Activated T-cell treated with anti-CD3 and anti-CD28 coated beads for 1 hour (primary cell): ENCODE measurements at places on chromosomes 5 and 9.

- no peak for DNase-seq
These were observed 10.9 kb upstream of the LAMC3 start for GRCh38 chr9:130997925-130998596.

GRCh38 chr9:106621313-106622163 is 241.4 kb upstream of the ZNF462 start:
- DNase-seq, result no peak

GRCh38 chr5:57853929-57854697 is 371.5 kb upstream of the ACTBL2 start:
- no peak for DNase-seq

- DNase-seq, result no peak
These were observed 3.9 kb downstream of the LPAR1 start for GRCh38 chr9:111034170-111034897.

GRCh38 chr5:172886974-172887501 is 53.0 kb downstream of the ERGIC1 start:
- DNase-seq, result no peak

- DNase-seq, result no peak
These were observed 35.8 kb upstream of the TIFAB start for GRCh38 chr5:135487839-135488514.

GRCh38 chr5:181203777-181204112 is 1.3 kb downstream of the TRIM7 start:
- no peak for DNase-seq

- DNase-seq, result no peak
These were observed 33.7 kb upstream of the ITGA1 start for GRCh38 chr5:52754051-52754450.

DNA sequence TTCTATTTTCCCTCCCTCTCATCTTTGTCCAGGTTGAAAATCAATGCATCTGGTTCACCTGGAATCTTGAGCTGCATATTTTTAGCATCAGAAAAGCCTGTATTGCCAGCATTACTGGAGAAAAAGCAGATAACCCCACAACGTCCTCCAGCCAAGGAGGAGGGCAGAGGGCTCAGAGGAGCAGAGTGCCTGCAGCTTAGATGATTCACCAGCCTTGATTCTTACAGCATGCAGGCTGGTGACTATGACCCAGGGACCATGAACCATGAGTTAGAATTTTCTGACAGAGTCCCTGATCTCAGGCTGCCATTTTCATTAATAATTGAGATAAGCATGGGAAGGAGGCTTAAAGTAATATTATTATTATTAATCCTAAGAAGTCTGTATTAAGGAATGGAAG is 278.2 kb downstream of the BRINP1 start:
- no peak for DNase-seq

DNA sequence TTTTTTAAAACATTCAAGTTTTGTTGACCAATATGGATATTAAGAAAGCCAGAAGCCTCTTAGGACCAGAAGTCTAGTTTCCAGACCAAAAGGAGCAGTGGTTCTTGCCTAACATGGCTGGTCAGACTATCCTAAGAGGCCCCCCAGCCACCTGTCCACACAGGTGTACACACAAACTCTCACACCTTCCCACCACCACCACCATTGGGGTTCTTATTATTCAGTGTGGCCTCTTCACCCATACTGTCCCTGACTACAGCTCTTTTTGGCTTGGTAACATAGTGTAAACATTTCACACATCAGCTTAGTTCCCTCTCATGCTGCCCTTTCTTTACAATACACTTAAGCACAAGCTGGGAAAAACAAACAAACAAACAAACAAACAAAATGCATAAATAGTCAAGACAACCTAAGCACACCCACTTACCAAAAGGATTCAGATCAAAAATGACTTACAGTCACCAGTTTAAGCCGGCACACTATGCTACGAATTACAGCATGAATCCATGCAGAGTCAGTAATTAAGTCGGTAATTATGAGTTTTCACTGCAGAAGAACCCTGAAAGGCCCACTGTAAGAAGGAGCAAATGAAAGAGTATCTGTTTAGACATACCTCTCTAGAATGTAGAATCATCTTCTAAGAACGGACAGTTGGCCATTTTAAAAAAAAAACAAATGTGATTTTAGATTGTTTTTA is 9.5 kb downstream of the LHFPL2 start:
- no peak for DNase-seq

DNA sequence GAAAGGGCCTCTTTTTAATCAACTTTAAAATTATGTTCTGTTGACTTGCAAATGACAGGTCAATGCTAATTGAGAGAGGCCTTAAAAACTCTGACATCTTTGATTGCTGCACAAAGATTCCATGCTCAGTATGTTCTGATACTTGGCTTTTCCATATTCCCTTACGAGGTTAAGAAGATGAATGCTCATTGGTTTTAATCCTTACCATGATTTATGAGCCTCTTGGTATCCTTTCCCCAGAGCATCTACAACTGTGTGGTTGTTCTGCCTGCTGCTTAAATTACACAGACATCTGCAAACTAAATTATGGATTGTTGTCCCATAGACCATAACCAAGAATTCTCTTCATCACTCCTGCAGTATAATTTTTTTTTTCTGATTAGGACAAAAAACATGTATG is 352.6 kb downstream of the CDH12 start:
- DNase-seq, result no peak

DNA sequence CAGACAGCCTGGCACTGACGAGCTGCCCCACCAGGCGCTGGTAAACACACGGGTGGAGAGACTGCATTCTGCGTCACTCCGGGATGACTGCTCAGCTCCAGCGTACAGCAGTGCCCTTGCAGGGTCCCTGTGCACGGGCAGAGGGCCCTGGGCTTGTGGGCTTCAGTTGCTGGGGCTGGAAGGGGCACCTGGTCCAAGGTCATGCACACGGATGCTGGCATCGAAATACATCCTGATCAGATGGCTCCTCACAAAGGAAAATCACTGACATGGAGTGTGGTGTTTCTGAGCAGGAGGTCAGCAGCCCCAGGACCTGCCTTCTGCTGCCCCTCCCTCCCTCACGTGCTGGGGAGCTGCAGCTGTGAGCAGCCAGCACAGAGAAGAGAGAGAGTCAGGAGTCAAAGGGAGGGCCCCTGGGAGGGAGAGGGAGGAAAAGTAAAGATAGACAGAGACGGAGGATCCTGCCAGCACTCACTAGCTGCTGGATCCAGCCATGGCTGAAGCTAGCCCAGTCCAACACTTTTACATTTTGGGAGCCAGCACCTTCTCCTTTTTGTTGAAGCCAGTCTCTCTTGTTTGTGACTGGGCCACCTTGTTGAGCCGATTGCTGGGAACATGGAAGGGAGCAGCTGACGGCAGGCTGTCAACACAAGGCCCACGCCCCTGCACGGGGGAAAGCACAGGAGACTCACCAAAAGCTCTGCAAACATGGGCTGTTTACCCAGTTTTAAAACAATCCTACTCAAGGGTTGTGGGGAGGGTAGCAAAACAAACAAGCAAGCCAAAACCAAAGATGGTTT is 166.5 kb upstream of the PHYKPL start:
- no peak for DNase-seq

DNA sequence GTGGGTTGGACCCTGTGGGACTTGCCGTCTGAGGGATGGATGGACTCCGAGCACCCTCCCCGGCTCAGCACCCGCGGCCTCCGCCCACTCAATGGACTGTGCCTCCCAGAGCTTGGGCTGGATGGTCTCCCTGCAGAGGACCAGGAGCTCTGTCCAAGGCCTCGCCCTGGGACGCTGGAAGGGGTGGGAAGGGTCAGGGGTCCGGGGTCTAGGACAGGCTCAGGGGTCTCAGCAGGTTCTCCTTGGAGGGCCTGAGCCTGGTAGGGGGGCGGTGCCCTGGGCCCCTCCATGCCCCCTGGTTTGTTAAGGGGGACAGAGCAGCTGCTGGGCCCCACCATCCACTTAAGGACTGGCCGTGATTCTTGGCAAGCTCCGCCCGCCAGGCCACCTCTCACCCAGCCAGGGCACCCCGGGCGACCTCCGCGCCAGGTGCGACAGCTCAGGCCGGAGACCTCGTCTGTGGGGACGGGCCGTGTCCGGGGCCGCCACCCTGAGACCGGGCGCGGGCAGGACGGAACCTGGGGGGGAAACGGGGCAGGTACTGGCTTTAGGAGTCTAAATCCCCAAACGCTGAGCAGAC is 29.2 kb downstream of the EXOC3 start:
- no peak for DNase-seq

DNA sequence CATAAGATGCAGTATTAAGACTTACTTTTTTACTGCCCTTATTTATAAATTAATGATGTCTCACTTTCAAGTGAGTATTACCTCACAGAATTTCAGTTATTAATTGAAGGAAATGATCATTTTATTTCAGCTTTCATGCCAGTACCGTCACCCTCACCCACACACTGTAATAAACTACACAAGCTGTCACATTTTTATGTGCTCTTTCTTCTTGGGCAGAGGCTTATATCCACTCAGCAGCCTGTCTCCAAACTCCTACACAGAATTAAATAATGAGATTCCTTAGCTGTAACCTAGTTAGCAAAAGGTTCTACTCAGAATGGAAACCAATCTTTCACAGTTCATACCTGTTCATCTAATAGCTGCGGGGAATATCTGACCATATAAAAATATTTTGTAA is 1915.8 kb upstream of the CDH6 start:
- DNase-seq, result no peak

DNA sequence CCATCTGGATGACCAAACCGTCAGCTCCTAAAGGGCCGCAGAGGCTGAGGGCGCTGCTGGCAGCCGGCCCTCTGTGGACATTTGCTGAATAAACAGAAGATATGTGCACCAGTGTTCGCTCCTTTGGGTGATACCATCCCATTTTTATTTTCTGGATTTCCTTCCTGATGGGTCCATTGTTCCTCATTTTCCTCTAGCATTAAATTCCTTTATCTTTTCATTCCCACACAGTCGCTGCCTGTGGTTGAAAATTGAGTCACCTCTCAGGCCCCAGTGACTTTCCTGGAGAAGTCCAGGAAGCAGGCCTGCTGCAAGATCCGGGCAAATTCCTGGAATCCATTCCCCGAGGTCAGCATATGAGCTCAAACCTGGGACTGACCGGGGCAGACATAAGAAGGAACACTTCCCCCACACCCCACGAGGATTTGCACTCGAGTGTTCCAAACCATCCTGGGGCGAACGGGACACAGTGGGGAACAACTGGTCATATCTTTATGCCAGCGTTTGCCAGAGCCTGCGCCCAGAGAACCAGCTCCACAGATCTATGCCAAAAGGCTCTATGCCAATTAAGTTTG is 86.7 kb upstream of the PCA3 start:
- DNase-seq, result no peak

- DNase-seq, result no peak
These were observed 13.6 kb upstream of the MAPK9 start for GRCh38 chr5:180305481-180305880.

GRCh38 chr5:71982717-71983395 is 124.4 kb upstream of the MAP1B start:
- DNase-seq, result no peak

DNA sequence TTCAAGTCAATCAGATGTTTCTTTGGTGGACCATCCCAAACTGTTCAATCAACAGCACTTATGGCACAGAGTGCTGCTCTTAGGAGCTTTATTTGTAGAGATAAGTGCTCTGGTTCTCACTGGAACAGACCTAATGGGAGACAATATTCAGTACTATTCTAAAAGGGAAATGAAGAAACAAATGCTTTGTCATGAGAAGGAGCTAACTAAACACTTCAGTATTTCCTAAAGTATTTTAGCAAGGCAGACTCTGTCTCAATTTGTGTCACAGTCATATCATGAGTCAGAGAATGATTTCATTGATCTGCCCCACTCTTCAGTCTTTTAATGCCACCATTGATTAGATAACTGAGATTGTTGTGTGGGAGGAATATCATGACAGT is 175.3 kb downstream of the SLF1 start:
- DNase-seq, result no peak

DNA sequence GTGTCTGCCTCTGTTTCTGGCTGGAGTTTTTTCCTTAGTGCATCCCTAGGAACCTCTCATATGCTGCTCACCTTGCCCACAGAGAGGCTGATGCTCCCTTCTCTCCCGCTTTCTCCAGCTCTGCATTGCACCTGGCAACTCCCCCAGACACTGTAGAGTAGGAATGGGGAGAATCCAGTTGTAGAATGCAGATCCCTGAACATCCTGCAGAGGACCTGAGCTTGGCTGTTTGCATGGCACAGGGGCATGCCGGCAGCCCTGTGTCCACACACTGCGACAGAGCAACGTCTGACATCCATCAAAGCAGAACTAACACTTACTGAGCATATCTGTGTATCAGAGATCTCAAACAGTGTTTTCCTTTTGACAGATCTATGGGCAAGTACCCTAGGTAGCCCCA is 19.9 kb downstream of the IDNK start:
- no peak for DNase-seq

- no peak for DNase-seq
These were observed 107.4 kb upstream of the LHFPL2 start for GRCh38 chr5:78755822-78756429.

- no peak for DNase-seq
These were observed 44.6 kb upstream of the FOXE1 start for GRCh38 chr9:97808415-97808814.

DNA sequence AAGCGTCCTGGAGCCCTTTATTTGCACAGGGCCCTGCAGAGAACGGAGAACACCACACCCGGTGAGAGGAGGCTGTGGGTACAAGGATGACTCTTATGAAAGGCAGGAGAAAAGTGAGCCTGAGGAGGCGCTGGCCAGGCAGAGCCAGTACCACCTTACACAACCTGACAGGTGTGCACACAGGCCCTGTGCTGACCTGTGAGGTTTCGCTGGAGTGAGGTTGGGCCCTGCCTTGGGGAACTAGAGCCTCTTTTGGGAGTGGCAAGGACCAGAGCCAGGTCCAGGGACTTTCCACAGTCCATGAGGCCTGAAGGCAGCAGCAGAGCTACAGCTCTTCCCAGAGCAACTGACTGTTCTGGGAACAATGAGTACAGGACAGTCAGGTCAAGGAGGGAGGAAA is 3.1 kb downstream of the SRD5A1 start:
- DNase-seq, result no peak

DNA sequence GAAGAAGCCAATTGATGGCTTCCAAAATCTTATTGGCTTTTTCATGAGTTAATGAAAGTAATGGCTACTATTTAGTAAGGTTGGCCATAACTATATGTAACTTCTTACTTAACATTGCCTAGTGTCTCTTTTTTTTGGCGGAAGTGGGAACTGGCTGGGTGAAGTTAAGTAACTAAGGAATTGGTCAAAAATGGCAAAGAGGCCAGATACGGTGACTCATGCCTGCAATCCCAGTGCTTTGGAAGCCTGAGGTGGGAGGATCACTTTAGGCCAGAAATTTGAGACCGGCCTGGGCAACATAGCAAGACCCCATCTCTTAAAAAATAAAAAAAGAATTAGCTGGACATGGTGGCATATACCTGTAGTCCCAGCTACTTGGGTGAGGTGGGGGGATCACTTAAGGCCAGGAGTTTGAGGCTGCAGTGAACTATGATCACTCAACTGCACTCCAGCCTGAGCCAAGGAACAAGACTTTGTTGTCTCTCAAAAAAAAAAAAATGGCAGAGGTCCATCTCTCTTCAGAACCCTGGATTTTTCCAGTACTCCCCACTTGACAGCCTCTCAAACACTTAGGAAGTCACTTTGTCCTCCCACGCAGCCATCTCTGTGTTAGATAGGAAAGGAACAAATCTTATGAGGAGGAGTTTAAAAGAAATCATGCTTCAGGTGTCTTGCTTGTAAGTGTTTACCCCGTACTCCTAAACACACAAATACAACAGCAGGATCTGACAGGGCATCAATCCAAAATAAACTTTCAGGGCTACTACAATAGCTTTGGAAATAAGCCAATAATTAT is 75.7 kb downstream of the TEK start:
- DNase-seq, result no peak

- DNase-seq, result no peak
These were observed 7.7 kb upstream of the C5orf47 start for GRCh38 chr5:173981185-173981761.
